ENCODE measurements at places on chromosomes 3 and 15.

GRCh38 chr3:83928391-83928790, 1030.4 kb upstream of the CADM2 start:
- peak; percentile 2 for DNase-seq

GRCh38 chr15:39644136-39644535, 63.3 kb downstream of the THBS1 start:
- DNase-seq = no peak

DNA sequence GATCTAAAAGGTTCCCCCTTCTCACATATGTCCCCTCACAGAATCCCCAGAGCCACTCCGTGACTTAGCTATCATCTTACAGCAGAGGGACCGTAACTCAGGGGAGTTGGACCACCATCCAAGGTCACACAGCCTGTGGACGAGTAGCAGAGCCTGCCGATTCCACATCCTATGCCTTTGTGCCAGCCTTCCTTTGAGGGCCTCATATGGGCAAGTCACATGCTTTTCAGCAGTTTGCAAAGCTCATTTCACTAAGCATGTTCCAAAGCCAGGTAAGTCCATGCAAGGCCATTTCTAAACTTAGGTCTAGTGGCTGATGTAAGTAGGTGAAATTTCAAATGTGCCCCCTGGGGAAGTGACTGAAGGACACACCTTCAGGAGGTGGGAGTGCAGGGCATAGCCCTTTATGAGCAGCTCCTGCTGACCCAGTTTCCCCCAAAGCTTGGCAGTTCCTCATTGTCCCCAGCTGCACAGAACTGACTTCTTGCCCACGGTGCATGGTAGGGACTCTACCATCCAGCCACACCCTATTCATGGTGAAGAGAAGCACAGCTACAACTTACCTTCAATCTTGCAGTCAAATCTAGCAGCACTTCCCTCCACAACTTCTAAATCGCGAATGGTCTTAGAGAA, 33.3 kb upstream of the HACD2 start:
- DNase-seq = no peak

GRCh38 chr3:11805716-11806115, 41.0 kb downstream of the TAMM41 start:
- DNase-seq = no peak

GRCh38 chr3:51955175-51955892, at the start of gene GPR62:
Gene GPR62 (plus strand): TSS chr3:51955381. CDS start chr3:51955653, 272 bp downstream.
- no peak for DNase-seq

Measured in GM23248 (cell line).